Cerebellar cortex (tissue), 1 donor: ENCODE measurements at places on chromosomes 2 and 18.

DNA sequence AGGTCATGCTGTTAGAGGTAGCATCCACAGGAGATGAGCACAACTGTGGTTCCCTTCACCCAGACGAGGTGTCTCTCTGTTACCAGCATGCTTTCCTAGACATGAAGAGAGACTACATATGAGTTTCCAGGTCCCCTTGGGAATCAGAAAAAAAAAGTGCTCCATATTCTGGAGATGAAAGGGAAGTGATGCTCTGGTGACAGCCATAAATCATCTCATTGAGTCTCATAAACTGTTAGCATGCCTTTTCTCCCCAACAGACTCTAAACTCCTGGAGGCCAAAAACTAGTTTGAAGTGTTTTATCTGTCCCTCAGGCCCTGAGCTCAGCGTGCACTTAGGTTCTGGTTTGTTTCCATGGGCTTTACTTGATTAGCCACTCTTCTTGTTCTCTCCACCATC, 124.6 kb upstream of the CREB1 start:
- no peak for DNase-seq

DNA sequence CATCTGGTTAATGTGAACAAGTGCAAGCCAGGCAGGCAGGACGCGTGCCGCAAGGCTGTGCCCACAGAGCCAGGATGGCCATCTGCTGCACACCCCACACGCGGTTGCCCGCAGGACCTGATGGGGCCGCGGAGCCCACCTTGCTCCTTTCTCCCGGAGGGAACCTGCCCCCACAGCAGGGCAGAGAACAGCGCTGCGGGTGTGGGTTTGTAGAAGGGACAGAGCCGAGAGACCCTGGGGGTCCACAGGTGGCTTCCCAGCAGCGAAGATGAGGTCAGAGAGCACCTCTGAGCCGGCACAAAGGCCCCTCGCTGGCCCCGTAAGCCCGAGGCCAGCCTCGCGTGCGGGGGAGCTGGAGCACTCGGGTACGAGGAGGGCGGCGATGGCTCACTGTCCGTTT, 460.8 kb upstream of the SALL3 start:
- no peak for DNase-seq

DNA sequence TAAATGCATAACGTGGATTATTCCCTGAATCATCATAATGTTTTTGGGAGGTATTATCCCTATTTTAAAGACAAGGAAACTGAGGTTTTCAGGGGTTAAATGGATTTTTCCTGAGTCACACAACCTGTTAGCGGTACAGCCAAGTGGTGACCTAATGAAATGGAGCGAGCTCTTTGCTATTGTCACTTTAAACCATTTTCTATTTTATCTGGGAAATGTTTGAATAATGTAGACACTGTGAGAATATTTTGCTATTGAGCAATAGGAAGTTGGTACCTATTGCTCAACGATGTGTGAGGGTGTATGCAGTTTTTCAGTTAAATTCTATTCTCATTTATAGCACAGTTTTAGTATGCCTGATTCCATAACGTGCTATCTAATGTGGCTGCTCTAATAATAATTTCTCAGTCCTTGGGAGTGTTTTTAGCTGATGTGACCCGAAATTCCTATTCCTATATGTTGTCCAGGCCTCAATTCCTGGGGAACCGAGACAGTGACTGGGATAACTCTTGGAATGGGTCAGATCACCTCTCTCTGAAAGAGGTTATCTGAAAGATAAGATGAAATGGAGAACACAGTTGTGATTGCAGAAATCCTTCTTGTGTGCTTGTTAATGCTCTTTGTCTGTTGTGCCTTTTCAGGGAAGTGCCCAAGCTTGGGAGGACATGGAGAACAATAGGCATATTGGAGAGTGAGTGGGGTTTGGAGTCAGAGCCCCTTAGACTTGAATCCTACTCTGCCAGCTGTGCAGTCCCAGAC, 38.4 kb downstream of the ABCB11 start:
- DNase-seq: no peak

- DNase-seq: no peak
These were observed 15.0 kb downstream of the SLC3A1 start for GRCh38 chr2:44290261-44290660.

GRCh38 chr2:66271777-66272176, 163.1 kb upstream of the MEIS1 start:
- no peak for DNase-seq
